CD4-positive, alpha-beta T cell treated with Interleukin-6 at 100 ng/mL for 8 hours (primary cell): ENCODE measurements at places on chromosomes 6 and 20.
A peak's percentile ranks its signal among the peaks of the same experiment; 100 is the strongest.

DNA sequence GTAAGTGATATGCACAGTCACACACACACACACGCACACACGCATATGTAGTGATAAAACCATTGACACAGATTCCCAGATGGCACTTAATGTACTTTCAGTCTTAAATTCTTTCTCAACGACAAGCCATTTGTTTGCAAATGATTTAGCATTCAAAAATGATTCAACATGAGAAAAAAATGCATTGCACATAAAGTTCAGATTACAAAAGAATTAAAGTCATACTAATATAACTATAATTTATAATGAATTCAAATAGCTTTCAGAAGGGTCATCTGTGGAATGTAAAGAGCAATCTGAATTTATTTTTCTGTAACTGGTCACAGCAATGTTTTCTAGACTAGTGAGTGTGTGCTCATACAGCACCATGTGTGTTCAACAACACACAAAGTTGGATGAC lies 521.6 kb upstream of the ZNF337 start:
- no peak for DNase-seq

- no peak for DNase-seq
Observed at GRCh38 chr6:114292431-114292830, 50.4 kb downstream of the HS3ST5 start.

- no peak for DNase-seq
Observed at GRCh38 chr6:150681578-150682395, 82.1 kb downstream of the PLEKHG1 start.

DNA sequence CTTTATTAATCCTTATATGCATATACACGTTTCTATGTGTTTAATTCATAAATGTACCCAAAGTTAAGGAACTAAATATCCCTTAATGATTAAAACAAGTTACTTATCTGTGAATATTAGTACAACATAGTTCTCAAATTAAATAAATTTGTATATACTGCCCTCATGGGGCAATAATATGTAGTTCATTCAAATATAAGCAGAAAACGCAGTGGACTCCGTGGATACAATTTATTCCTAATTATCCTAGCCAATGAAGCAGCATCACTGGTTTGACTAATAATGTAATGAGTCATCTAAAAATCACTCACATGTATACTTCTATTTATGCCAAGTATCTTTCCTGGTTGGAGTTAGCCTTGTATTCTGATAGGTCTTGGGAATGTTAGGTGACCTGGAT lies 111.6 kb downstream of the TBC1D32 start:
- DNase-seq: no peak

- peak; percentile 28 for DNase-seq
Observed at GRCh38 chr6:30885999-30886896, 1.9 kb downstream of the DDR1 start.

- peak; percentile 81 for DNase-seq
Observed at GRCh38 chr6:107822176-107823046, 1.7 kb downstream of the SCML4 start.

- no peak for DNase-seq
Observed at GRCh38 chr6:124420116-124420840, 542.0 kb upstream of the RNF217 start.
